CD4-positive, alpha-beta T cell treated with Interleukin-6 for 4 hours (primary cell): ENCODE measurements at places on chromosomes 1 and 21.

DNA sequence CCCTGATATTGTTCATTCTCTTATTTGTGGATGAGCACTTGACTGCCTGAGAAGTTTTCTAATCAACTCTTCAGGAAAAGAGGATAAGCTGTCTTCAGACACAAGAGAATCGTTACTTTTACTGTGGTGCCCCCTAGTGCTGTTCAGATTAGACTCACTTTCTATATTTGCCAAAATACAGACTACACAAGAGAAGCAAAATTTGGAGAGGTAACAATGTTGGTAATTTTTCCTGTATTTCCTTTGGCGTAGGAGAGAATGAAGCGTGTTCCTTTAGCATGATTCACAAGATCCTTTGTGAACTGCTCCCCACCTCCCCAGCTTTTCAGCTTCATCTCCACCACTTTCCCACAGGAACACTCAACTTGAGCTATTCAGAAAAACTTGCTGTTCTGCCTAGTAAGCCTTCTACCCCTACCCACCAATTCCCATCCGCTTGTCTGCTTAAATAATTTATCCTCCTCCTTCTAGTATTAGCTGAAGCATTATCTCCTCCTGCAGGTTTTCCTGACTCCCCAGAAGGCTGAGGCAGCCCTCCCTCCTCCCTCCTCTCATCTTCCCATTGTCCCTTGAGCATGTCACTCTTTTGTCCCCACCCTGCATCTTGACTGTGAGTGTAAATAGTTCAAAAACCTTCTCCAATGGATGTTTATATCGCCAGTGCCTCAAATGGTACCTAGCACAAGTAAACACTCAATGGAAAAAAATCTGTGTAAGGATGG, 4.5 kb downstream of the TNFSF4 start:
- DNase-seq = peak; percentile 14

DNA sequence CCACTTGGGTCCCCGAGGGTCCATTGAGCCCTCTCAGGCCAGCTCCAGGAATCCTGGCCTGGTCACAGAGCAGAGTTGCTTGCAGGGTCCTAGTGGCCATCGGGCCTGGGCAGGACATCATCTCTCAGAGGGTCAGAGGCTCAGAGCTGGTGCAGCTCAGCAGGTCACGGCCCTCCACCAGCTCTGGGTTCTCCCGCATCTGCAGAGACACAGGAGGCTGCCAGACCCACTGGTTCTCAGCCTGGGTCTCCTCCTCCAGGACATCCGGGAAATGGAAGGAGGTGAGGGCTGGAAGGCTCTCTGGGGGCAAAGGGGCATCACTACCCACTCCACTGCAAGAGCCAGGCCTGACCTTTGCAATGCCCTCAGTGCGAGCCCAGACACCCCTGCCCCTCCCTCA, 6.5 kb downstream of the TMEM54 start:
- no peak for DNase-seq

- no peak for DNase-seq
Observed at GRCh38 chr1:218209351-218209861, 75.7 kb upstream of the RRP15 start.

DNA sequence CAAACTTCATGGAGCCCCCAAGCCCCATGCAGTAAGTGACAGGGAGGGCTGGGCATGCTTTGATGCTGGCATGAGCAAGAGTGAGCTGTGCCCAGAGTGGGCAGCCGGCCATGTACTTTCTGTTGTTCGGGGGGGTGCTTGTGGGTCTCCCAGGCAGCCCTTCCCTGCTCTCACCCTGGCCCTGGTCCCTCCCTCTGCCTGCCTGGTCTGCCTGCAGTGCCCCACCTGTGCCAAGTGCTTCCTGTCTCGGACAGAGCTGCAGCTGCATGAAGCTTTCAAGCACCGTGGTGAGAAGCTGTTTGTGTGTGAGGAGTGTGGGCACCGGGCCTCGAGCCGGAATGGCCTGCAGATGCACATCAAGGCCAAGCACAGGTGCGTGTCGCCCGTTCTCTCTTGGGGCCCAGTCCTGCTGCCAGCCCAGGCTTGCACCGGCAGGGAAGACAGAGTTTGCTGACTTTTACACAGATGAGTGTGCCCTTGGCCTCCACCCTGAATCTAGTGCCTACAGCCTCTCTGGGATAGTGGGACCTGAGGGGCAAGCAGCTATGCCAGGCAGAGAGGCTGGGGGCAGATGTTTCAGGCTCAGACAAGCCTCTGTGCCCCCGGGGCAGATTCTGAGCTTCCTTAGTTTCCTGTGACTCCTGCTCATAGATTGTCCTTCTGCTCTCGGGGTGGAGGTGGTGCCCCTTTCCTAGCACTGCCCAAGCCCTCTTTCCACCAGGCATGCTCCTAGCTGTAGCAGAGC, 7.6 kb downstream of the ZBTB48 start:
- no peak for DNase-seq

DNA sequence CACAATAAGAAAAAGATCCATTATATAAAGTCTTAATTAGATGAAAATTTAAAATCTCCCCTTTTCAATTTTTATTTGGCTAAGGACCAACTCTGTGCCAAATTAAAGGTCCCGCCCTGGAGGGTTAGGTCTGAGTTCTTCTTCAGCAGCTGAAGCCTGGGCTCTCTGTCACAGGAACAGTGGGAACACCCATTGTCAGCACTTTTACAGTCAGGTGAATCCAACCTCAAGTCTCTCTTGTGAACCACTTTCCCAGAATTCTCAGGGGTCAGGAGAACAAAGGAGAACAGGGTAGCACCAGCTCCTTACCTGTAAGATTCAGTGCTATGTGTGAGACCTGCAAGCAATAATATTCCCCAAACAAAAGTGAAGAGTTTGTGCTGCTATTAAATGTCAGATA, 25.1 kb upstream of the HJV start:
- DNase-seq = no peak

DNA sequence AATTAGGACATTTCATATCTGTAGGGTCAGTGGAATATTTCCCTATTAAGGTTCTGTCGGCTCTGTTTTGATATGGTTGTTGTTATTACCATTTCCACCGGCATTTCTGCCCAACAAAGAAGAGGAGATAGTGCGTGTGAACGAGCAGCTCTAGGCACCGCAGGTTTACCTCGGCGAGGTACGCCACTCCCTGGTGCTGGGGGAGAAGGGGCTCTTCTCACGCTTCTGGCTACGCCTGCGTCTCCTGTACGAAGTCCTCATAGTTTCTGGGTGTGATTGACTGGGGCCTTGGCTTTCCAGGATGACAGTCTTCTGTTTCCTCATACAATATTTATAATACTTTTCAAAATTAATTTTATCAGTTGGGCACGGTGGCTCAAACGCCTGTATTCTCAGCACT, 54.4 kb upstream of the DIP2A start:
- DNase-seq = no peak

DNA sequence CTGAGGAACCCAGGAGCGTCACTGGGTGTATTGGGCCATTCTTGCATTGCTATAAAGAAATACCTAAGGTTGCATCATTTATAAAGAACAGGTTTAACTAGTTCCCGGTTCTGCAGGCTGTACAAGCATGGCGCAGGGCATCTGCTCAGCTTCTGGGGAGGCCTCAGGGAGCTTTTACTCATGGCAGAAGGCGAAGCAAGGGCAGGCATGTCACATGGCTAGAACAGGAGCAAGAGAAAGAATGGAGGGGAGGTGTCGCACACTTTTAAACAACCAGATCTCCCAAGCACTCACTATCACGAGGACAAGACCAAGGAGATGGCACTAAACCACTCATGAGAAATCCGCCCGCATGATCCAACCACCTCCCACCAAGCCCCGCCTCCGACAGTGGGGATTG, 65.2 kb downstream of the PSMG1 start:
- no peak for DNase-seq

DNA sequence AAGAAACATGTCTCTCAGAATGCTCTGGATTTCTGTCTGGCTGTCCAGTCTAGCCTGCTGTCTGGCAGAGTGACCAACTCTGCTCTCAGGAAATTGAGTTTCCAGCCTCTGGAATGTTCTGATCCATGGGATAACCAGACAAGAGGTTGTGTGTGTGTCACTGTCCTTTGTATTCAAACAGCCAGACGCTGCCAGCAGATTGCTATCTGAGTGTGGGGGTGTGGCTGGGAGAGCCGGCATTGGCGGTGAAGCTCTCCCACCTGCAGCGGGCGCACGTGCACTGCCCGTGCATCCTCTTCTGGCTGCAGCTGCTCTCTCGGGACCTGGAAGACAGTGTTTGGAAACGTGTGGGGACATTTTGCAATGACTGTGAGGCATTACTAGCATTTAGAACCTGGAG, 26.1 kb downstream of the PKP1 start:
- DNase-seq = no peak

DNA sequence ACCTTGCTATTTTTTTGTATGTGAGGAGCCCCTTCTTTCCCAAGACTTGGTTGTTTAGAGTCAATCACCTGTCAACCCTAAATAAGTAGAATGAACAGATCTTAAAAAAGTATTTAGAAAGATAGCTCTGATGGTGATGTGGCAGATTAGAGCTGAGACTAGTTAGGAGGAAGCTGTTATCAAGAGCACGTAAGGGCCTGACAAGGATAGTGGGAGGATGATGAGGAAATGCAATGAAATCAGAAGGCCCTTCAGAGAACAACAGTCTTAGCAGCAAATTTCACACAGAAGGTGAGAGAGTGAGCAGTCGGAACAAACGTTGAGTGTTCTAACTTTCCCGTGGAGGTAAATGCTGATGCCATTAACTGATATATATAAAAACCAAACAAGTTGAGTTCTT, 15.9 kb upstream of the S1PR1 start:
- no peak for DNase-seq

GRCh38 chr1:21068937-21069336, 107.8 kb downstream of the EIF4G3 start:
- no peak for DNase-seq

DNA sequence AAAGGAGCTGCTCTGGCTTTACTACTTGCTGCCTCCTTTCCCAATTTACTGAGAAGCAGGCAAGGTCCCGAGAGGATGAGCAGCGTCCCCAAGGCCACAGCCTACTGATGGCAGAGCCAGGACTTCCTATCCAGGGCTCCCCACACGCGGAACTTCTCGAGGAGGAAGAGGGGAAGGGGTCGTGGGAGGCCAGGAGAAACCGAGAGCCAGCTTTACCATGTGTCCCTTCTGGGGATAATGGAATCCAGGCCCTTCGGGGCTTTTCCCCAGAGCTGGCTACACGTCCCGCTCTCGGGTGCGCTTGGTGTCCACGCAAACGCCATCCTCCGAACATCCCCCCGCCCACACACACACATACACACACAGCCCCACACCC, 4.3 kb upstream of the CCN1 start:
- no peak for DNase-seq

DNA sequence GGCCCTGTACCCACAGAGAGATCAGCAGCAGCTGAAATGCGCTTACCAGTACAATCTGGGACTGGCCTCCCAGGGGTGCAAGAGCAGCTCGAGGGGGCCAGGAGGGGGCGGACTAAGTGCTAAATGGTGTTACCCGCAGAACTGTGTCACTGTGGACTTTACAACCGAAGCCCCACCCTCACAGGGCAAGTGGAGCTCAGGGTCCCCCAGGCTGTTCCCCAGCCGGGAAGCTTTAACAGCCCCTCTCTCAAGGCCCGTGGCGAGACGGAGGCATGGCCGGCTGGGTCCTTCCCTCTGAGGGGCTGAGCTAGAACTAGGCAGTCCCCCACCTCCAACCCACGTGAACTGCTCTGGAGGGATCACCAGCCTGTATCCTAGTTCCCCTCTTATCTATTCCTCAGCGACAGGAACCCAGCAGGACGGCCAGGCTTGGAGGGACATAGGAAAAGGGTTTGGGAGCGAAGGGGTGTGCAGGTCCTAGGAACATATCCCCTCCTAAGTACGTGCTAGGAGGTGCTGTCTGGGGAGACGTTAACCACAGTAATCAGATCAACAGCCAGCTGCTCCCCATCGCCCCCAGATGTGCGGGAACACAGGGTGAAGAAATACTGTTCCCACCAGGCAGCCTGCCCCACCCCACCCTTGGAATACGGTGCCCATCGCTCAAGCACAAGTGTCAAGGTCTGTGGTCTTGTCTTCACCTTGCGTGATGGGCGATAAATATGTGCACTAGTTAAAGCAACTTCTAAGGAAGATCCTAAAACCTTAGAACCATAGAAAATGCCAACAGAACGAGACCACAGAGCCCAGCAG, 24.4 kb downstream of the ZBTB17 start:
- peak; percentile 20 for DNase-seq

- DNase-seq = no peak
Observed at GRCh38 chr1:53725238-53725689, 13.7 kb downstream of the GLIS1 start.

- DNase-seq = no peak
Observed at GRCh38 chr1:178781533-178782330, 56.7 kb downstream of the RALGPS2 start.

DNA sequence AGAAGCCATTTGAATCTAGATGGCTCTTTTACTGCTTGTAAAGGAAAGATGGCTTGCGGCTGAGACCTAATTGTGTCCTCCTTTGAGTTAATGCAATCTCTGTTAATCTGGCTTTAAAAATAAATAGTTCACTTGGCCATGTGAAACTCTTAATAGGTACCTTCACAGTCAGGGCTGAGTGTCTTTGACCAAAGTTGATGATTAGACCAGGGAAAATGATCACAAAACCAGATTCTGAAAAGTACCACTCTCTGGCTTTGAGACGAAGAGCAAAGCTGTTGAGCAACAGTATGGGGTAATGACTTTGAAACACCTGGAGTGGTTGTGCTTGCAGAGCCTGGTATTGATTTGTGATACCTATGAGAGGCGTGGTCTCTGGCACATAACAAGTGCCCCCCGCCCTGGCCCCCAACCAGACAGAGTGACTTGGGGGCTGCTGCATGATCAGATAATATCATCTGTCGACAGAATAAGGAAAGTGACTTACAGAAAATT, 4.7 kb downstream of the HUNK start:
- DNase-seq = no peak

- no peak for DNase-seq
Observed at GRCh38 chr1:9211291-9211811, 23.2 kb upstream of the H6PD start.

- DNase-seq = no peak
Observed at GRCh38 chr1:118914379-118915161, 73.6 kb downstream of the TBX15 start.

GRCh38 chr1:11753555-11754208, 8.3 kb upstream of the C1orf167 start:
- DNase-seq = no peak

- no peak for DNase-seq
Observed at GRCh38 chr1:24528744-24529143, 26.1 kb downstream of the RCAN3 start.

- DNase-seq = no peak
Observed at GRCh38 chr1:203288400-203288799, 16.9 kb upstream of the BTG2 start.

- no peak for DNase-seq
Observed at GRCh38 chr21:26776310-26777021, 68.7 kb downstream of the ADAMTS1 start.

- no peak for DNase-seq
Observed at GRCh38 chr1:210616356-210616755, 287.7 kb downstream of the HHAT start.

GRCh38 chr1:12383786-12384185, 154.0 kb downstream of the VPS13D start:
- no peak for DNase-seq

- peak; percentile 76 for DNase-seq
Observed at GRCh38 chr1:155193275-155193990, 14.3 kb downstream of the THBS3 start.
